ENCODE measurements at places on chromosomes 12 and 14.

GRCh38 chr12:59036347-59036746 lies 116.0 kb upstream of the LRIG3 start:
- H3K27ac ChIP-seq, result no peak overlapping the region
- no peak overlapping the region for H3K4me3 ChIP-seq
- no peaks in the 10 kb centered on the region for H3K36me3 ChIP-seq
- peaks cover 12% of the 10 kb centered on the region for H3K4me1 ChIP-seq
- DNase-seq, result no peak

DNA sequence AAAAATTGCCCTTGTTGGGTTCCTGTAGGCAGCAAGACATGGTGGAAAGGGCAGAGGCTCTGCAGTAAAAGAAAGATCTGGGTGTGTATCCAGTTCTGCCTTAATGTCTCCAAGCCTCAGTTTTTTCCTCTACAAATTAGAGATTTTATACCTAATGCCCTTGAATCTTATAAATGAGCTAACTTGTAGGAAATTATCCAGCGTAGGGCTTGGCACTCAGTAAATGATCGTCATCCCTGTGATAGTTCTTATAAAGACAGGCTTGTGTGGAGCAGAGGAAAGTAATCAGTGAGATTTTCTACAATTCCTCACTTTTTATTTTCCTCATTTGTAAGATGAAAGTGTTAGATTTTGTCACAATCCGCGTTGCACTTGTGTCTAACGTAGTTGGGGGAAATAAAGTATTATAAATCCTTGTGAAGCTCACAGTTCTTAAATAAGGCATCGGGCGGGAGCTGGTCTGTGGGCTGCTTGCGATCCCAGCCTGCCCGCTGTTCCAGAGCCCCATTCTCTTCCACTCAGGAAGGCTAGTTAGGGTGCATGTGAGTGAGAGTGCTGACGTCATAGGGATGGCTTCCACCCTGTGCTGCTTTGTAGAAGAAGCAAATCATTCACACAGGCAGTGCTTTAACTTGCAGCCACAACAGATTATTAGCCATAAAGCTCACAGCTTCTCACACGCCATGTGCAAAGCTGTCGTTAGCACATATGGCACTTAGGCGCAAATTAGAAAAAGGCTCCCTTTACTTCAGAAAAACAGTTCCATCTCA lies 87.6 kb downstream of the EML1 start:
- H3K36me3 ChIP-seq, result no peaks in the 10 kb centered on the region
- H3K27me3 ChIP-seq, result no peaks in the 10 kb centered on the region
- no peak overlapping the region for H3K4me3 ChIP-seq
- no peak overlapping the region for H3K27ac ChIP-seq
- no peak for DNase-seq
- peaks cover 9% of the 10 kb centered on the region for H3K4me1 ChIP-seq

DNA sequence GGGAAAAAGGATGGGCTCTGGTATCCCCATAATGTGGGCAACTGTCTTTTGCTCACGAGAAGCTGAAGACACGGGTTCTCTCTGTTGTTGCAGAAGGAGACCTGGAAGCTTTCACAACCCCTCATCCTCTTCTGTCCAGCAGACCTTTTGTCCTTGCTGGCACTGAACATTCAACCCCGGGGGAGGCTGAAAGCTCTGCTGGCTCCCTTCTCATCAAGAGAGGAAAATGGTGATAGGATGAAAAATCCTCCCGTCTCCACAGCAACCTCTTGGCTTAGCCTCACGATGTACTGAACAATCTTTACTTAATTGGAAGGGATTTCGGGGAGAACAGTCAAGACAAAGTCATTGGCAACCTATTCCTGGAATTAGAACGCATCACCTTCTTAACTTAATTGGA lies 39.0 kb downstream of the ELK3 start:
- H3K27me3 ChIP-seq, result no peaks in the 10 kb centered on the region
- H3K27ac ChIP-seq, result peak overlapping the region; percentile 71
- H3K4me3 ChIP-seq, result no peak overlapping the region
- no peaks in the 10 kb centered on the region for H3K36me3 ChIP-seq
- H3K4me1 ChIP-seq, result peaks cover 48% of the 10 kb centered on the region

DNA sequence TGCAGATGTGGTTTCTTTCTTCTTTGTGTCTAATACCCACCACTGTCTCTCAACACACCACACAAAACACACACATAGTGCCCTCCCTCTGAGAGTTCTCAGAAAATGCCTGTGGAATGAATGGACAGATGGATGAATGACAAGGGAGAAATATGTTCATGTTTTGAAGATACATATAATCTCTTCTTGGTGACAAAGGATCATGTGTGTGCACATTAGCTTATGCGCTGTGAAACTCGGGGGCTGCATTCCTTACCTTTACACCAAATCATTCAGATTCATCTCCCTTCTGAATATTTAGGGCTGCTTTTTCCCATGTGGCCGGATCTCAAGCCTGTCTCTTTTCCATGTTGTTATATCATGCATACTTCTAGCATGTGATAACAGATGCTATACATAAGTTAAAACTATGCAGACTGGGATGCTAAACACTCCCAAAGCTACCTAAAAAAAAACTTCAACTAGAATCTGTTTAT lies 111.4 kb downstream of the EPS8 start:
- no peaks in the 10 kb centered on the region for H3K27me3 ChIP-seq
- no peak overlapping the region for H3K27ac ChIP-seq
- peaks cover 3% of the 10 kb centered on the region for H3K4me1 ChIP-seq
- DNase-seq, result no peak

DNA sequence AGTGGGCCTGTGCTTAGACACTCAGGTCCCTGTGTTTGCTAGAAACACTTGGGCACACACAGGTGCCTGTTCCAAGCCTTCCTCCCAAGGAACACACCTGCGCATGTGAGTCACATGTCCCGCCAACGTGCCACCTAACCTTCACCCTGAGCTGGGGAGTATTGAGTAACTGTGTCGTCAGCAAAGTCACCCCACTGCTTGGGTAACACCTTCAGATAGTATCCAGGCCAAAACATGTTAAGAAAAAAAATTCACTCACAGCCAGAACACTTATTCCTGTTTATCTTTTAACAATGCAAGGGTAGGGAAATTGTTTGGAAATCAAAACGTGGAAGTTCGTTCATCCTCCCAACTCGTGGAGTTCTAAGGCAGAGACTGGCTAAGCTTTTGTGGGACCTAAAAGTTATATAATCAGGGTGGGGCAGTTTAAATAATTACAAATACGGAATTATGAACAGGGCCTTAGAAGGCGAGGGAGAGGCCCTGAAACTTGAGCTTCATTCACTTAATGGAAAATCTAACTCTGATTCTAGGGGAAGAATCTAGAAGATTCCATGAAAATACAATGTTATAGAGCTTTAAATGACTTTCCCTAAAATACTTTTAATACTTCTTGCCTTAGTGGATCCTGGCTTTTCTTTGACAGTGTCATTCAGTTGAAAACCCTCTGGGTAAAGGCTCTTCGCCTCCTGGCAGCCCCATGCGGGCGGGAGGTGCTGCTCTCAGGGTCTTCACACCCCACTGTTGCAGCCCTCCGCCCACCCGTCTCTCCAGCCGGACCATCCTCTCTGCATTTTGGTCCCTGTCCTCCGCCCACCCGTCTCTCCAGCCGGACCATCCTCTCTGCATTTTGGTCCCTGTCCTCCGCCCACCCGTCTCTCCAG lies 30.3 kb upstream of the ADIPOR2 start:
- H3K36me3 ChIP-seq, result no peaks in the 10 kb centered on the region
- H3K27me3 ChIP-seq, result no peaks in the 10 kb centered on the region
- no peak for DNase-seq
- H3K4me1 ChIP-seq, result peaks cover 10% of the 10 kb centered on the region
- peak overlapping the region; percentile 78 for H3K27ac ChIP-seq

DNA sequence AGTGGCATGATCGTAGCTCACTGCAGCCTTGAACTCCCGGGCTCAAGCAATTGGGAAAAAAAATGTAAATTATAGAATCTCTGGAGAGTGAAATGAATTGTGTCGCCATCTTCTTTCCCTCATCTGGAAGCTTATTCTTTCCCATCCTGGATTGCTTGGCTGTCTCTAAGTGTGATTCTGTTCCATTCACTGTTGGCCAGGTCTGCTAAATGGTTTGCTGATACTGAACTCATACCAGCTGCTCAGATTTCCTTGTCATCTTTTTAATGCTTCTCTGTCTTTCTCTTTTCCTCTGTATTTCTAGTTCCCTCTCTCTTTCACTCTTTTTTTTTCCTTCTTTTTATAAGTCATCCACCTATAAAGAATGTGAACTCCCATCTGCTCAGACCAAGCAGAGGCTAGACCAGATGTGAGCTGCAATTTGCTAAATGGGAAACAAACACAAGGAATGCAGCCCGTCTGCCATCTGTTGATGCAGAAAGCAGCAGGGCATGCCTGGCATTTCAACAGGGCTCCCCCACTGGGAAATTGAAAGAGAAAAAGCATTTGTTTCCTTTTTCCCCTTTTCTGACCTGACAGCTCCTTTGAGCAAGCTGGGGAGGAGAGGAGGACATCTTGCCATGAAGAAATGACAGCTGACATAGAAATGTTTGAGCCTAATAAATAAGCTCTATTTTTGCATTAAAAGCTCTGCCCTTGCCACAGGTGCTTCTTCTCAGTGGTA lies 1823.6 kb upstream of the FLRT2 start:
- H3K27me3 ChIP-seq, result no peaks in the 10 kb centered on the region
- no peaks in the 10 kb centered on the region for H3K4me1 ChIP-seq
- no peak overlapping the region for H3K27ac ChIP-seq
- DNase-seq, result no peak
- no peak overlapping the region for H3K4me3 ChIP-seq

GRCh38 chr12:110114528-110114937 lies 9.6 kb upstream of the IFT81 start:
- peak overlapping the region; percentile 83 for H3K27ac ChIP-seq
- no peaks in the 10 kb centered on the region for H3K36me3 ChIP-seq
- peaks cover 20% of the 10 kb centered on the region for H3K4me1 ChIP-seq
- DNase-seq, result no peak
- peak overlapping the region; percentile 18 for H3K4me3 ChIP-seq

- H3K4me1 ChIP-seq, result no peaks in the 10 kb centered on the region
- H3K27ac ChIP-seq, result no peak overlapping the region
- DNase-seq, result no peak
- no peak overlapping the region for H3K4me3 ChIP-seq
These were observed 107.0 kb upstream of the PRICKLE1 start for GRCh38 chr12:42696406-42697149.

DNA sequence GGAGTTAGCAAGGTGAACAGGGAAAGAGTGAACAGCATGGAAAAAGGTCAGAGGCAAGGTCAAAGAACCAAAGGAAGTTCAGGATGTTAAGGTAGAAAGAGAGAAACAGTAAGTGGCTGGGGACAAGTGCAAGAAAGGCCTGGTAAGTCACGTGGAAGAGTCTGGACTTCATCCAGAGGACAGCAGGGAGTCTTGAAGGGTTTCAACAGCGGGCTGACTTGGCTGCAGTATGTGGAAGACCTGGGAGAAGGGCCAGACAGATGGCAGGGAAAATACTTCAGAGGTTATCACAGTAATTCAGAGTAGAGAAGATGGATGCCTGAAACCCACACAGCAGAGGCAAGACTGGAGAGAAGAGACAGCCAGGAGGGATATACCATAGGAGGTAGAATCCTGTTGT lies 34.0 kb downstream of the CIT start:
- H3K4me3 ChIP-seq, result no peak overlapping the region
- DNase-seq, result no peak
- no peaks in the 10 kb centered on the region for H3K4me1 ChIP-seq
- H3K27me3 ChIP-seq, result no peaks in the 10 kb centered on the region
- no peaks in the 10 kb centered on the region for H3K36me3 ChIP-seq
- no peak overlapping the region for H3K27ac ChIP-seq

DNA sequence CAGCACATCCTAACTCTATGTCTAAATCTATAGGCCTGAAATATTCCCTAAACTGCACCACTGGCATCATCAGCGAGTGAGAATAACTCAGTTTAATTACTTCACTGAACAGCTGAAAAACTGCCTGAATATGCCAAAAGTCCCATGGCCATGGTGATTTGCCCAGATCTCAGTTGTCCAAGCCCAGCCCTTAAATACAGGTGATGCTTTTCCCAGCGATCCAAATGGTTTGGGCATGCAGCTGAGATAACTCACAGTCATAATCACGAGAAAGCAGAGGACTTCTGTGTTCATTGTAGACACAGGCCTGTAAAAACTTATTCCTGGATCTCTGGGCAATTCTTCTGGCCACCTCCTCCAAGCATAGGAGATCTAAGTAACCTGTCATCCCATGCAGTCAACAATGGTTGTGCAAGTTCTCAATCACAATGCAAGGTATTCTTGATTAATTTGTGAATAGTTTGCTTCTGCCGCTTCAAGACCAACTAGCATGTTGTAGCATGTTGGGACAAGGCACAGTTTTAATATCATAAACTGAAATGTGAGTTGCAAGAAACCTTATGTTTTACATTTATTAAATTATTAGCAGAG lies 40.5 kb downstream of the DUSP6 start:
- H3K4me3 ChIP-seq, result no peak overlapping the region
- no peak for DNase-seq
- no peaks in the 10 kb centered on the region for H3K27me3 ChIP-seq

- no peaks in the 10 kb centered on the region for H3K4me1 ChIP-seq
- H3K36me3 ChIP-seq, result no peaks in the 10 kb centered on the region
- no peak for DNase-seq
- H3K27ac ChIP-seq, result no peak overlapping the region
- no peak overlapping the region for H3K4me3 ChIP-seq
These were observed 404.3 kb downstream of the NPAS3 start for GRCh38 chr14:33343016-33343415.

DNA sequence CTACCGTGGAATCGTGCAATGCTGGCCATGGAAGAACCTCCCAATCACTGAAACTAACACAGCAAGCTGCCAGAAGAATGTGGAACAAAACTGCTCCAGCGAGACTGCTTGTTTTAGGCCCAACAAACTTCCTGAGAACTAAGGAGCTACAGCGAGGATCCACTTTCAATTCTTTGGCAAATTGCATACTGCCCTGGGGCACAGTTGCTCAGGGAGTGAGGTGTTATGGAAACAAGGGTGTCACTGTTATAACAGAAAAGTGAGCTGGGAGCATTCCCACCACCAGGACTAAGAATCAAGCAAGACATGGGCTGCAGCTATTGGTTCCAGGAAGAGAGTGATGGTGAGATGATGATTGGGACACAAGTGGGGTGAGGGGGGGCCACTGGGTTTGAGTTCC lies 1606.1 kb upstream of the FLRT2 start:
- H3K4me1 ChIP-seq, result no peaks in the 10 kb centered on the region
- H3K27ac ChIP-seq, result no peak overlapping the region
- H3K27me3 ChIP-seq, result no peaks in the 10 kb centered on the region
- no peaks in the 10 kb centered on the region for H3K36me3 ChIP-seq

- no peak for DNase-seq
- H3K27ac ChIP-seq, result peak overlapping the region; percentile 43
- H3K36me3 ChIP-seq, result no peaks in the 10 kb centered on the region
- no peaks in the 10 kb centered on the region for H3K27me3 ChIP-seq
These were observed 22.4 kb downstream of the PALS1 start for GRCh38 chr14:67263499-67264149.

DNA sequence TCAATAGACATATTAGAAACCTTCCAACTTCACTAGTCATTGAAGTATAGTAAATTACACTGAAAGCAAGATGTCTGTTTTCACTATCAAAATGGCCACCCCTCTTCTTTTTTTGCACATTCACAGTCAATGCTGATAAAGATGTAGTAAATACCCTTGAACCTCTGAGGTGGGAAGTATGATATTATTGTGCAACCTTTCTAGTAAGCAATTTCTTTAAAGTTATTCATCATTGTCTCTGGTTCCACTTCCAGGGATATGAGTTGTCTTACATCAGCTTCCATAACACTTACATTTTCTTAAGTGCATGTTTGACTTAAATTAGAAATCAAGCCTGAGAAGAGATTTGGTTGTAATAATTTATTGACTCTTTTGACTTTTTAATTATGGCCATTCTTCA lies 453.9 kb upstream of the MGAT4C start:
- no peak overlapping the region for H3K27ac ChIP-seq
- no peaks in the 10 kb centered on the region for H3K36me3 ChIP-seq
- peaks cover 2% of the 10 kb centered on the region for H3K4me1 ChIP-seq
- H3K4me3 ChIP-seq, result no peak overlapping the region
